ENCODE measurements at places on chromosomes 12 and 14. TPM values are rescaled to one million over a fixed set of nuclear protein-coding genes. Genes with fewer than 3 reads are reported as not detected.

Gene TAS2R7
- not detected for total RNA-seq

Gene CD69
- 0.28 TPM for total RNA-seq

Gene RNF212B
- total RNA-seq: not detected

Gene LRRC10
- total RNA-seq: not detected

Gene ADCY6
- total RNA-seq: 34.6 TPM

Gene TMTC2
- 3.4 TPM for total RNA-seq

Gene GLTP
- total RNA-seq: 54.7 TPM

Gene PRR13
- total RNA-seq: 20.3 TPM

Gene ANAPC5
- 143 TPM for total RNA-seq

Gene CD9
- 1,308 TPM for total RNA-seq

Gene KRT82
- not detected for total RNA-seq

Gene CPNE6
- not detected for total RNA-seq

Gene TRPV4
- 0.75 TPM for total RNA-seq

Gene ASCL1
- total RNA-seq: not detected

Gene CEBPE
- not detected for total RNA-seq

Gene CLECL1
- total RNA-seq: not detected

Gene FOXN4
- not detected for total RNA-seq

Gene SERPINA9
- not detected for total RNA-seq

Gene GLI1
- 0.45 TPM for total RNA-seq

Gene GLIPR1L2
- 0.18 TPM for total RNA-seq

Gene HOXC11
- total RNA-seq: not detected

Gene RNASE8
- total RNA-seq: not detected

Gene CLEC4E
- total RNA-seq: not detected

Gene ZNF385A
- total RNA-seq: 1.1 TPM

Gene KCNA1
- not detected for total RNA-seq

Gene DTD2
- 22.2 TPM for total RNA-seq

Gene SSPN
- total RNA-seq: 0.27 TPM

Gene CCDC198
- not detected for total RNA-seq

Gene TMEM121
- total RNA-seq: 9.9 TPM

Gene OTUB2
- total RNA-seq: 0.81 TPM

Gene NAA30
- total RNA-seq: 21.2 TPM

Gene KRT72
- total RNA-seq: not detected

Gene CCDC38
- not detected for total RNA-seq

Gene NOXRED1
- 0.09 TPM for total RNA-seq

Gene INSM2
- not detected for total RNA-seq

Data from endothelial cell of coronary artery (primary cell).